ENCODE measurements at places on chromosomes 12 and 14.

DNA sequence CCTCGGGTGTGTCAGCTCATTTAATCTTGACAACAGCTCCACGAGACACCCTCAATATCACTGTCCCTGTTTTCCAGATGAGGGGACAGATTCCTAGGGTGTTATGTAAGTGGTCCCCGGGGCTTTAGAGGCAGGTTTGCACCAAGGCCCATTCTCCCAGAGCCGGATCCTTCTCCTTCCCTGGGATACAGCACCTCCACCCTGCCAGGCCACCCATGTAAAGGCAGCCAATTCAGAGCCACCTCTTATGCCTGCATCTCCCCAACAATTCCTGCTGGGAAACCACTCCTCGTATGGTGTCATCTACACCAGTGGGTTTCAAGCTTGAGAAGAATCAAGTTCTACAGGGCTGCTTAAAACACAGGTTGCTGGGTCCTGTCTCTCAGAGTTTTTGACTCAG, 4.1 kb upstream of the CYP46A1 start:
- DNase-seq: no peak

DNA sequence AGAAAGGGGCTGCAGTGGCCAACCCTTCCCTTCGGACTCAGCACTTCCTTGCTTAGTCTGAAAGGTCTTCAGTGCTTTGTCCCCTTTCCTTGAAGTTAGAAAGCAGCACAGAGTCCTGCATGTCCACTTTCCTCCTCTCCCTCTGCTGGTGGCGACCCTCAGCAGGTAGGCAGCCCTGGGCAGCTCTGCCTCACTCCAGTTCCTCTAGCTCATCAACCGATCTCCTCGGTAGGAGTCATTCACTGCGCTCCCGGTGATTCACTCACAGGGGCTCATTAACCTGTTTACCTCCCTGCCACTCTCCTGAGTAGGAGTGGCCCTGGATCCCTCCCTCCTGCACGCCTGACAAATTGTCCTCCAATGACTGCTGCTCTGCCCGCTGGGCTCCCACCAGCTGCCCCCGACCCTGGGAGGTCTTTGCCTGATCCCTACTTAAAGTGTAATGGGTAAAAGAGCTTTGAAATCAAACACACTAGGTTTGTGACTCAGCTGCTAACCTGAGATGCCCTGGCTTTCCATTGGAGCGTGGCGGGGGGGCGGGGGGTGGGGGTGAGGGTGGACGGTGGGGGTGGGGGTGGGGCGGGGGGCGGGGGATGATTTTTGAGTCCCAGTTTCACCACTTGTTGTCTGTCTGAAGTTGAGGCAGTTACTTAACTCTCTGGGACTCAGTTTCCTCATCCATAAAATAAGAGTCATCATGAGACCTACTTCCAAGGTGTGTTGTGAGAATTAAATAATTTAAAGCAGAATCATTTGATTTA, 4.2 kb downstream of the SCNN1A start:
- no peak for DNase-seq

- DNase-seq: no peak
These were observed 22.0 kb downstream of the LRTM2 start for GRCh38 chr12:1842183-1842904.

DNA sequence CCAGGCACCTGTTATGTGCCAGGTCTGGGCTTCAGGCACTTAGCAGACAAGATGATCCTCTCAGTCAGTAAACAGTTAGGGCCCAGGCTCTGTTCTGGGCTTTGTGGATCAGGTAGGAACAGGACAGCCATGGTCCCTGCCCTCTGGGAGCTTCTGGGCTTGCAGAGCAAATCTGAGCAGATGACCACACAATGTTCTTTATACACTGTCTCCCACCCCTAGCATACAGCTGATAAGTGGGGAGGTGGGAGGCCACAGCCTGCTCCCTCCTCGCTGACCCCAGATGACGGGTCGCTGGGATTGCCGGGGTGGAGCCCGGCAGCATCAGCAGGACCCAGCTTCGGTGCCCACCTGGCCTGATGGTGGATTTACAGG, 53.1 kb upstream of the RIN3 start:
- DNase-seq: no peak

DNA sequence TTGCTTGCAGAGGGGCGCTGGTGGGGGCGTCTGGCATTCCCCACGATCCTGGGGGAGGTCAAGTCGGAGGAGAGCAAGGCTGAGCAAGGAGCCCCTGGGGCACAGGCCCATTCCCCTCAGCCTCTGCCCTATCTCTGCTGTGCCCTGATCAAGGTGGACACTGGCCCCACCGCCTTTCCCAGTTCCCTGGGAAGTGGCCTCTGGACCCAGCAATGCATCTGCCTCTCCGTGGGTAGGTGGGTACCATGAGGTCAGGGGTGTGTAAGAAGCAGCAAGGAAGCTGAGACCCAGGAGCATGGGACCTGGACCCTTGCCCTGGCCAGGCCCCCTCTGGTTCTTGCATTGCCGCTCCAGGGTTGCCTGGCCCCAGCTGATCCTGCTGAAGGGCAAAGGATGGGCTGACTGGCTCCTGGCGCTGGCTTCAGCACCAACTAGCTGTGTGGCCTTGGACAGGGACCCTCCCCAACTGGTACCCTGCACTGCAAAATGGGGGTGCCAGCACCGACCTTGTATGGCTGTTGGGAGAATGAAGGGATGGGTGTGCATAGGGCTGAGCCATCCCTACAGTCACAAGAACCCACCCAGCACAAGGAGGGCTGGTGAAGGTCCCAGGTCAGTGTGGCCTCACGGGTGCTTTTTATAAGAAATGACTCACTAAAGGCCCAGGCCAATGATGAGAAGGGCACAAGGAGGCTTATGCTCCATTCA, 19.6 kb downstream of the SLC25A29 start:
- no peak for DNase-seq

DNA sequence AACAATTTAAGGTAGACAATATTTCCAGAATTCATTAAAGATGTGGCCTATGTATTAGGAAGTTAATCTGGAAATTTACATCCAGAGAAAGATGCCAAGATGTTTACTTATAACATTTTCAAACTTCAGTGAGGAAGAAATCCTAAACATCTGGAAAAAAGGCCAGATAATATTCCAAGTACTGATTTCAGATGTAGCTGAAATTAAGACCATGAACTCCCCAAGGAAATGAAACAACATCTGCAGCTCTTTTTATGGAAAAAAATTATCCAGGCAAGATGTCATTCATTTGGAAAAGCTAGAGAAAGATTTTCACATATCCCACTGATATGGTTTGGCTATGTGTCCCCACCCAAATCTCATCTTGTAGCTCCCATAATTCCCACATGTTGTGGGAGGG, 35.0 kb downstream of the GNG2 start:
- DNase-seq: no peak

DNA sequence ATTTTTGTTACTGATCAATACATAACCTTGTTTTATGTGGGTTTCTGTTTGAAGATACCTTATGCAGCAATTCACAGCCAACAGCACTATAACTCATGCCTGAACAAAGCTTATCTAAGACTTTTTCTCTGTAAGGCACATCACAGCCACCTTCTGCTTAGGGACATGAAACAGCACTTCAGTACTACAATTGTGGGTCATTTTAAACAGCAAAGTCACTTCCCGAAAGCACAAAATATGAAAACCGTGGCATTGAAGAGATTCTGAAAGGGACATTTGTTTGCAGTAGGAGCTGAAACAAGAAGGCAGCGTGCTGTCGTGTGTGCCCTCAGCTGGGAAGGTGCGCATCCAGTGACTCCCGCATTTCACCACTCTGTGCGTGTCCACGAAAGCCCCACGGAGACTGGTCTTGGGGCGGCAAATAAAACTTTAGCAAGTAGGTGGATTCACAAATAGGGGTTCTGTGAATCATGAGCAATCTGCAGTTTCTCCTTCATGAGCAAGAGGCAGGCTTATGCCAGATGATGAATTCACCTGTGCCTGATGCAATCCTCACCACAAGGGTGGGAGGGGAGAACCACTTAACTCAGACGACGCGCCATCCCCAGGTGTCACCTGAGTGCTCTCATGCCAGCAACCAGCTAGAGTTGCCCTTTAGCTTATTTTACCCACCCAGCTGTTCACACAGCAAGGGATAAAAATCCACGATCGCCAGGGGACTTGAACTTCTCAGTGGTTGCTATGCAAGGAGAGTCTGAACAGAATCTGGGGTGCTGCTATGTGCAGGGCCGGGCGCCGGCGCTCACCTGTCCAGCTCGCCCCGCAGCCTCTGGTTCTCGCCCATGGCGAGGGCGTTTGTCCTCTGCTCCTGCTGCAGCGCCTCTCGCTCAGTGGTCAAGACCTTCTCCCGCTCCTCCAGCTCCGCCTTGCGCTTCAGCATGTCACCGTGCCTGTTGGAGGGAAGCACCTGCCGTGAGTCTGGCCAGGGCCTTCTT, 54.9 kb upstream of the GPR68 start:
- no peak for DNase-seq

DNA sequence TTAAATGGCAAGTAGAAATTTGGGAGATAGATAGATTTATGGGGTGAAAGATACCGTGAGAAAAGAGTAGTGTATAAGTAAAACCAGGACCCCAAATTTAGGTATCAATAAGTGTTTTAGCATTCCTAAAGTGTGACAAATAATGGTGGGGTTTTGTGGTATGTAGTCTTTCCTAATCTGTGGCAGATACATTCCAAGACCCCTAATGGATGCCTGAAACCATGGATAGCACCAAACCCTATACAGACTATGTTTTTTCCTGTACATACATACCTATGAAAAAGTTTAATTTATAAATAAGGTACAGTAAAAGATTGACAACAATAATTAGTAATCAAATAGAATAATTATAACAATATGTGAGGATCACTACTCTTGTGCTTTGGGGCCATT, 14.4 kb upstream of the TCP11L2 start:
- DNase-seq: no peak

- DNase-seq: no peak
These were observed 19.5 kb downstream of the ANO6 start for GRCh38 chr12:45235087-45236025.

DNA sequence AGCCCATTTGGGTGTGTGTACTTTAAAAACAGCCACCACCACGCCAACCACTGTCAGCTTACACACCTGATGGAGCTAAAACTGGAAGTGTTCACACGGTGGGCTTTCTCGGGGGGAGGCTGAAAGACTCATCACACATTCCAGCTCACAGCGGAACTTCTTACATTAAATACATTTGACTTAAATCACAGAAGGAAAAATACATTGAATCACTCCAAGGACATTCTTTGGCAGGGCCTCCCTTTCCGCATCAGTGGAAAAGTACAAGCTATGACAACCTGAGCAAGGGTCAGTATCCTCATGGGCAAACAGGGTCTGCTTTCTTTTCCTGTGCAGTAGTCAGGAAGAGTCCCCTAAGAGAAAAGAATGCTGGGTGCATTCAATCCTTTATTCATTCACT, 31.0 kb upstream of the TC2N start:
- no peak for DNase-seq

- no peak for DNase-seq
These were observed 29.3 kb upstream of the PDE3A start for GRCh38 chr12:20339060-20339459.

DNA sequence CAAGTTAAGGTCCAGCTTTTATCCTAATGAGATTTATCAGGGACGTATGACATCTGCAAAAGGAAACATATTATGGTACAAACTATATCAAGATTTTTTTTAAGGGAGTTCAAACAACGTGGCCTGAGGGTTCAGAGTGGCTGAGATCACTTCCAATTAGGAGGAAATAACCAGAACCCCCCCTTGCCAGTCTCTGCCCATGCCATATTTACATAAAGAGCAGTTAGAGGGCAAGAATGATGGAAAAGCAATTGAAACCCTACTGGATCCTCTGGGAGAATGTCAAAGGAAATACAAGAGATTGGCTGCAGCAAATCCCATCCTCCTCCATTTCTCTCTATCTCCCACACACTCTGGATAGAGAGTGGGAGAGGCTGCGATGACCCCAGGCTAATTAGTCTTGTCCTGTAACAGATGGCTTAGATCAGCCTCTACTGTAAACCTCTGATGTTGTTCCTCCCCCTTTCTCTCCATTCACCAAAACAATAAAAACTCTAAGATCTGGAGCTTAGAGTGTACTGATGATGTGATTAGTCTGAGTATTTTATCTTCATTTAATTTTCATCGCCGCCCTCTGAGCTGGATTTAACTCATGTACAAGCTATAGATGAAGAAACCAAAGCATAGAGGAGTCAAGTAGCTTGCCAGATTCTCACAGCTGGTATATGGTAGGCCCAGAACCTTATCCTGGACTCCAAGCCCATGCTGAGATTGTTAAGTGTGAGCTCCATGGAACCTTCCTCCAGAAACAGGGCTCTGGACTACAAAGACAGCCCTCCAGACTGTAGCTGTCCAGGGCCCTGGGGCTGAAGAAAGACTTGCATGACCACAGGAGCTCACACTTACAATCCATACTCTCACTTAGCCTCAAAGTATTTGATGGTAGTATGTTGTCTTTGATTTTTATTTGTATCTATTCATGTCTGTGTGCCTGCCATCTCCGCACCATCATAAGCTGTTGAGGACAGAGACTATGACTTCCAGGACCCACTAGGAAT, 54.1 kb upstream of the GNG2 start:
- no peak for DNase-seq

- no peak for DNase-seq
These were observed 76.3 kb downstream of the CDK17 start for GRCh38 chr12:96323906-96324305.

DNA sequence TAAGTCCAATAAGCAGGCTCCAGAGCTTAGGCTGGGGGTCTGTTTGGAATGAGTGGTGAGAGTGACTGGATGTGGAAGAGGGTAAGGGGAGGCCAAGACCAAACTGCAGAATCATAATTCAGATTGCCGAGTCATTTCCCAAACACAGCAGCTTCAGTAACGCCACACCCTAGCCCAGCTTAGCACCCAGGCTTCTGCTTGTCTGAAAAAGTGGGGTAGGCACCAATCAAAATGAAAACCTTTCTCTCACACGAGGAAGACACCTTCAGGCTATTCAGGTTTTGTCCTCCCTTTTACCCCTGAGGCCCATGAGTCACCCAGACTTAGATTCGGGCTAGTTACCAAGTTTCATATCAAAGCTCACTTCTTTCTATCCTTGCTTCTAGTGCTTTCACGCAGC, 306.1 kb downstream of the DAD1 start:
- no peak for DNase-seq

DNA sequence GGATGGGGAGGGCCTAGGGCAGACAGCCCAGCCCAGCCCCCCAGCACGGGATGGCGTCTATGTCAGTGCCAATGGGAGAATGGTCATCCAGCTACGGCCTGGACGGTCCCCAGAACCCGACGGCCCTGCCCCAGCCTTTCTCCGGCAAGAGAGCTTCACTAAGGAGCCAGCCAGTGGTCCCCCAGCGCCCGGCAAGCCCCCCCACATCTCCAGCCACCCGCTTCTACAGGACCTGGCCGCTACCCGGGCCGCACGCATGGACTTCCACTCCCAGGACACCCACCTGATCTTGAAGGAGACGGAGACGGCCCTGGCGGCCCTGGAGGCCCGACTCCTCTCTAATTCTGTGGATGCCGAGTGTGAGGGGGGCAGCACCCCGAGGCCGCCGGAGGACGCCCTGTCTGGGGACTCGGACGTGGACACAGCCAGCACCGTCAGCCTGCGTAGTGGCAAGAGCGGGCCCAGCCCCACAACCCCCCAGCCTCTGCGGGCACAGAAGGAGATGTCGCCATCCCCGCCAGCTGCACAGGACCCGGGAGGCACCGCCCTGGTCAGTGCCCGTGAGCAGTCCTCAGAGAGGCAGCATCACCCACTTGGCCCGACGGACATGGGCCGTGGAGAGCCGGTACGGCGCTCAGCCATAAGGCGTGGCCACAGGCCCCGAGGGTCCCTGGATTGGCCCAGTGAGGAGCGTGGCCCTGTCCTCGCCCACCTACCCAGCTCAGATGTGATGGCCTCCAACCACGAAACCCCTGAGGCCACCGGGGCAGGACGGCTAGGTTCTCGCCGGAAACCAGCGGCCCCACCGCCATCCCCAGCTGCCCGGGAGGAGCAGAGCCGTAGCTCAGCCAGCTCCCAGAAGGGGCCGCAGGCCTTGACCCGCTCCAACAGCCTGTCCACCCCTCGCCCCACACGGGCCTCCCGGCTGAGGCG, 21.9 kb downstream of the CEP170B start:
- DNase-seq: no peak

All from CD4-positive, alpha-beta T cell treated with Interleukin-12 subunit alpha and Interleukin-12 subunit beta, for 1 hour (primary cell).